ENCODE measurements at places on chromosomes 16 and 17. TPM values are rescaled to one million over a fixed set of nuclear protein-coding genes. Genes with fewer than 3 reads are reported as not detected.

- H3K36me3 ChIP-seq, result no peaks in the 10 kb centered on the region
- DNase-seq, result no peak
- no peak overlapping the region for H3K4me3 ChIP-seq
- peaks cover 4% of the 10 kb centered on the region for H3K27me3 ChIP-seq
- no peak overlapping the region for H3K27ac ChIP-seq
These were observed 33.0 kb downstream of the C16orf54 start for GRCh38 chr16:29712809-29713208.

DNA sequence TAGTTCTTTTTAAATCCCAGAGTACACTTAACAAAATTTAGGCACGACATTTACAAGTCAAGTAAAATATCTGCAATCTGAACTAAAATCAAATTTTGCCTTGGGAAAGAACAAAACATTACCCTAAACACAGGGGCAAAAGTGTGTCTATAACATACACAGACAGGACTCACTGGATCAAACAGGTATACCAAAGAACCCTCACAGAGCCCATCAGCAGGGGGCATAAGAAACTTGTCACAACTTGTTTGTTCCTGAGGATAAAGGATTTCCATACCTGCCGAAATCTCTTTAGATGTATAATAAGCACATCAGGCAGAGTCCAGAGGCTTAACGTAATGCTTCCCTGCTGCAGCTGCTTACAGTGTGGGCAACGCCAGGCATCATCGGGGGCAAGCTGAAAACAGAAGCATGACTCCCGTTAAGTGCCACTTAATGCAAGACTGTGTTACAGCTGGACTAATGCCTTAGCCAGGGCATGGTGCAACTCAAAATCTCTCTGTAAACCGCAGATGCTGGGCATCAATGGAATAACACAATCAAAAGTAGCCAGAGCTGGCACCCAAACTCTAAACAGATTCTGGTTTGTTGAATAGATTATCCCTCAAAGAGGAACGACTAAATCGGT is 67.0 kb downstream of the USP31 start:
- no peak overlapping the region for H3K4me3 ChIP-seq
- DNase-seq, result no peak
- peaks cover 10% of the 10 kb centered on the region for H3K36me3 ChIP-seq
- H3K4me1 ChIP-seq, result peaks cover 4% of the 10 kb centered on the region
- H3K27ac ChIP-seq, result no peak overlapping the region

DNA sequence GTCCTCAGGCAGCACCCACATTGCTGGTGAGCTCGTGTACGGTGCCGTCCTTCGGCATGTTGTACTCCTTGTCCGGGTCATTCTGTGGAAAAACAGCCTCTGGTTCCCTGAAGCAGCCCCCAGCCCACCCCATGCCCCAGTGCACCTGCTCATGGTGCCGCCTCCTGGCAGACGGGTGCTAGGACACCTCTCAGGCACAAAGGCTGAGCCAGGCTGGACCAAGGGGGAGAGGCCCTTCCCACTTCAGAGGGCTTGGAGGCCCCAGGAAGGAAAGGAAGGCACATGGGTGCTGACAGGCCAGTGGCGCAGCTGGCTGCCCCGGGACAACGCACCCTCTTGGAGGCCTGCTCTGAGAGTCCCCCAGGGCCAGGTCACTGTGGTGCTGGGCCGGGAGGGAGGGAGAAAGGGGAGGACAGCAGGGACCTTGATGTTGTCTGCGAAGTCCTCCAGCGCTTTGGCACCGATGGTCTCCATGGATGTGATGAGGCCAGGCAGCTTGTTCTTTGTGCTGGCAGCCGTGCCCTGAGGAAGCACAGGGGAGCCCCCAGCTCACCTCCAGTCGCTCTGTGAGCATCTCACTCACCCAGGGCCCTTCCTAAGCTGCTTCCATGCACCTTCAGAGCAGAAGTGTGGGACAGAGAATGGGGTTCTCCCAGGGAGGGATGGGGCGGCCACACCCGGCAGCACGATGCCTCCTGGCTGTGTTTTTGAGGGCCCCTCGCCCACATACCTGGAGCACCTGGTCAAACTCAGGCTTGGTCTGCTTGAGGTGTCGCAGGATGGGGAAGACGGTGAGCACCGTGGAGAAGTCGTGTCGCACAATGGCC is 9.3 kb downstream of the ZACN start:
- no peak for DNase-seq
- no peak overlapping the region for H3K4me3 ChIP-seq
- no peaks in the 10 kb centered on the region for H3K4me1 ChIP-seq

DNA sequence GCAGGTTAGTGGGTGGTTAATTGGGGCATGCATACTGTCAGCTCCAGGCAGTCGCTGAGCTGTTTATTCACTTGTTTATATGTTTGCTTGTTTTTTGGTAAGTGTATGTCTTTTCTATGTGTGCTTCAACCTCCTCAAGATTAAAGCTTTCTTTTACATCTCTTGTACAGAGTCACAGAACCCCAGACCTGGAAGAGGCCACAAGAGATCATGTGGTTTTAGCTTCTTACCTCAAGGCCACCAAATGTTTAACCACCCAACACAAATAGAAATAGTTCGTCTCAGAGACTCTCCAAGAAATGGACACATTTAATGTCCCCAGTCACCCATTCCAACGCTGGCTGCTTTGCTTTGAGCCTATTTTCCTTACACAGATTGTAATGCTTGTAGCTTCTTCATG is 11.8 kb upstream of the TMEM98 start:
- H3K4me3 ChIP-seq, result no peak overlapping the region
- H3K4me1 ChIP-seq, result peaks cover 53% of the 10 kb centered on the region
- H3K27me3 ChIP-seq, result peaks cover 2% of the 10 kb centered on the region

- no peak overlapping the region for H3K4me3 ChIP-seq
- H3K27me3 ChIP-seq, result peaks cover 6% of the 10 kb centered on the region
- no peak overlapping the region for H3K27ac ChIP-seq
- H3K36me3 ChIP-seq, result no peaks in the 10 kb centered on the region
- no peak for DNase-seq
These were observed 132.2 kb upstream of the TNRC6C start for GRCh38 chr17:77826132-77826873.

DNA sequence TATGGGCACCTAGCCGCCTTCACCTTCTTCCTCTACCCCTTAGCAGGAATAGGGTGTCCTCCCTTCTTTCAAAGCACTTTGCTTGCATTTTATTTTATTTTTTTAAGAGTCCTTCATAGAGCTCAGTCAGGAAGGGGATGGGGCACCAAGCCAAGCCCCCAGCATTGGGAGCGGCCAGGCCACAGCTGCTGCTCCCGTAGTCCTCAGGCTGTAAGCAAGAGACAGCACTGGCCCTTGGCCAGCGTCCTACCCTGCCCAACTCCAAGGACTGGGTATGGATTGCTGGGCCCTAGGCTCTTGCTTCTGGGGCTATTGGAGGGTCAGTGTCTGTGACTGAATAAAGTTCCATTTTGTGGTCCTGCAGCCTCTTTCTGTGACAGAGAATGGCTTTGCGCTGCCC is 4.6 kb downstream of the TMUB2 start:
- peaks cover 19% of the 10 kb centered on the region for H3K36me3 ChIP-seq
- no peaks in the 10 kb centered on the region for H3K27me3 ChIP-seq

DNA sequence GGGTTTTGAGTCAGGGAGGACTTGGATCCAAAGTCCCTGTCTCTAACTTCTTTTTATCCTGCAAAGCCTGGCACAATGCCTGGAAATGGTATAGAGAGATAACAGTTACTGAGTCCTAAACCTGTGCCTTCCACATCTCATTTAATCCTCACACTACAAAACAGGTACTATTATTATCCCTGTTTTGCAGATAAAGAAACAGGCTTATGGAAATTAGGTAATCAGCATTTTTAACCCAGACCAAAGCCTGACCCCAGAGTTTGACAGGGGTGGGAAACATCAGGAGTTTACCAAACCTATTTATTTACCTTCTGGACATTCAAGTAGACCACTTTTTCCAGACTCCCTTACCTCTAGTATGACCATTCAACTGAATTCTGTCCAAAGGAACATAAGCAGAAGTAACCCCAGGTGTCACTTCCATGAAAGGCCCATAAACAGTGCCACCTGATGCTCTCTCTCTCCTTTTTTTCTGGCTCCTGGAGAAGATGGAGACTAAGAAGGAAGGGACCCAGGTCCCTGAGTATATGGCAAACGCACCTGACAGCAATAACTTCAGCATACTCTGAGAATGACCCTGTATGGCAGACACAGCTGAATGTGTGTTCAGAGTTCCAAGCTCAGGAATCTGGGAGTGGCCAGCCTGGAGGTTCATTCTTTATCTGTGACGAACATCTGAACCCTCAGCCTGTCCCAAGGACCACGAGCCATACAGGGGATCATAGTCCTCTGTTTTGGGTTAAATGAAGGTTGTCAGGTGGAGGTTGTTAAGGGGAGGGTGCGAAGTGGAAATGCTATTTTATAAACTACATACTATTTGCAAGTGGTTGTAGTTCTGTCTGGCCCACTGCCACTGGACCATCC is 62.7 kb downstream of the HLF start:
- H3K4me1 ChIP-seq, result peaks cover 4% of the 10 kb centered on the region
- peaks cover 1% of the 10 kb centered on the region for H3K36me3 ChIP-seq
- DNase-seq, result no peak
- no peak overlapping the region for H3K4me3 ChIP-seq
- no peak overlapping the region for H3K27ac ChIP-seq

GRCh38 chr16:48184681-48185080 is 28.9 kb upstream of the ABCC12 start:
- no peaks in the 10 kb centered on the region for H3K36me3 ChIP-seq
- peaks cover 7% of the 10 kb centered on the region for H3K27me3 ChIP-seq
- H3K27ac ChIP-seq, result no peak overlapping the region
- DNase-seq, result no peak

HOXB7 gene
- total RNA-seq, result 1.7 TPM

KIF18B gene
- 86.7 TPM for total RNA-seq

RAMP2 gene
- total RNA-seq, result not detected

NPIPB6 gene
- 4.6 TPM for total RNA-seq

OR2C1 gene
- total RNA-seq, result not detected

IRX5 gene
- total RNA-seq, result not detected
